ENCODE measurements at places on chromosomes 5 and 9.

- DNase-seq, result no peak
Observed at GRCh38 chr5:136864960-136865359, 499.6 kb upstream of the TRPC7 start.

DNA sequence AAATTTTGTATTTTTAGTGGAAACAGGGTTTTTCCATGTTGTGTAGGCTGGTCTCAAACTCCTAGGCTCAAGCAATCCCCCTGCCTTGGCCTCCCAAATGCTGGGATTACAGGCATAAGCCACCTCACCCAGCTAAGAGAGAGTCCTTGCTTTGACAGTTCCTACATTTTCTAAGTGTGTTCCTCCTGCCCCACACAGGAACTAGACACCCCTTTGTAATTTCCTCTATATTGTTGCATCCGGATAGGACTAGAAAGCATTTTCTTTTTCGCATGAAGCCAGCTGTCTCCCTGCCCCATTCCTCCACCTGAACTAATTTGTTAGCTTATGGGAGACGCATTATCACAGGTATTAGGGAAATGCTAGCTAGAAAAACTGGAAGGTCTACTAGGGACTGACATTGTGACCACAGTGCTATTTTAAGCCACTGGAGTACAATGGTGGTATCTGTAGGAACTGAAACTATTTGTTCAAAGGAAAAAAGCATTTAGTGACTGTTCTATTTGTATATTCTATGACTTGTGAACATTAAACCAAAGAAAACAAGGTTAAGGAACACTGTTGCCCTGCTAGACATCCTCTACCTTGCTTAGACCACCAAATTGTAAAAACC is 214.1 kb downstream of the SMARCA2 start:
- no peak for DNase-seq

DNA sequence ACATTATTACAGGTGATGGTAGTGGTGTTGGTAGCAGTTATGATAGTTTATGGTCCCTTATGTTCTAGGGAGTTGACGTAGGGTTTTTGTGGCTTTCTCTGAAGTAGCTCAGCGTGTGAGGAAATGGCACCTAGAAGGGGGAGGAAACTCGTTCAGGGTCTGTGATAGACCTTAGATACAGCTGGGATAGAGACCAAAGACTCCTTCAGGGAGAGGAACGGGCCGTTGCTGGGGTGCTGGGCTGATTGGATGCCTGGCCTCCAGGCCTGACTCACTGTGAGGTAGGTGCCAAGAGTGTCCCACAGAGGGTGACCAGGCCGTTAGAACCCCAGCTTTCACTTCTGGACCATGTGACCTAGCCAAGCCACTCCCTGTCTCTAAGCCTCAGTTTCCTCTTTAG is 96.6 kb downstream of the DAB2IP start:
- DNase-seq, result no peak

GRCh38 chr5:7363067-7363677 is 32.8 kb upstream of the ADCY2 start:
- no peak for DNase-seq

DNA sequence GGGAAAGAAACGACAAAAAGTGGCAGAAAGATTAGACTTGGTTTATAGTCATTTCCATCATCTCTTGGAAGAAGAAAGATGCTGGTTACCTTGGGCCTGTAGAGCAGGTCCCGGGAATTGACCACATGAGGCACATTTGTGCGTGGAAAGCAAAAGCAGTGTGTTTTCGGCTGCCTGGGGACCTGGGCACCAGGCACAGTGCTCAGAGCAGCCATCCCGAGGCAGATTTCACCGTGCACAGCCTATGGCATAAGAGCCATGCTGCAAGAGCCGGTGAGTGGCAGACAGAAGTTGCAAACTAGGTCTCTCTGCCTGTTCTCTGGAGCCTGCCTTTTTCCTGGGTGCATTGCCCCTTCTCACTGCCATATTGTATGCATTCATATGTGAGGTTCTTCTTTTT is 77.0 kb downstream of the ICE1 start:
- DNase-seq, result no peak

DNA sequence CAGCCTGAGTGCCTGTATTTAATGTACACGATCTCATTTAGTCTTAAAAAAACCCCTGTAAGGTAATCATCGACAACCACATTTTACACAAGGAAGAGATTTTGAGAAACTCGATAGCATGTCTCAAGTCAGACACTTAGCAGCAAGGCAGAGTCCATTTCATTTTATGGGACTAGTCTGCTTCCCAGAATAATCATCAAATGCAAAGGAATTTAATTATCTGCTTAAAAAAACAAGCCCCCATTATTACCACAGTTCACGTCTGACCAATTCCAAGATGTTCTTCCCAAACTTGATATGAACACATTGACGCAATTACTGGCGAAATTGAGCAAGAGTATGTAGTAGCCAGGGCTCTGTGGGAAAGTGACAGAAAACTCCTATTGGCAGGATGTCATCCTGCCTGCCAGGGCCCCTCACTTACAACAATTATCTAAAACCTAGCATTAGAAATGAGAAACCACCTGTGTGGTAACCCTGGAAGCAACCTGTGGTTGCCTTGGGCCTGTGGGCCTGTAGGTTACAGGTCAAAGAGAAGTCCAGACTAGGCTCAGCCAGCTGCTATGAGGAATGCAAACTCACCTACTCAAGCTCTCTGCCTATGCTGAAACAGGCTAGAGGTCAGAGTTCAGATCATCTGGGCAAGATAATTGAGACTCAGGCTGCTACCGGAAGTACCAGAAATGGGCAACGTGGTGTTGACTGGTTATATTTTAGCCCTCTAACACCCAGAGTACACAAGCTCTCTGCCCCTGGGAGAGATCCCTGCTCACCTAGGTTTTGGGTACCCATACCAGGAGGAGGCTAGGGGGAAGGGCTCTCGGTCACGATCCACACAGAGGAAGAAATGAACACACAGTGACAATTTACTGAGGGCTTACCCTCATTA is 1.6 kb downstream of the B4GALT1 start:
- no peak for DNase-seq

DNA sequence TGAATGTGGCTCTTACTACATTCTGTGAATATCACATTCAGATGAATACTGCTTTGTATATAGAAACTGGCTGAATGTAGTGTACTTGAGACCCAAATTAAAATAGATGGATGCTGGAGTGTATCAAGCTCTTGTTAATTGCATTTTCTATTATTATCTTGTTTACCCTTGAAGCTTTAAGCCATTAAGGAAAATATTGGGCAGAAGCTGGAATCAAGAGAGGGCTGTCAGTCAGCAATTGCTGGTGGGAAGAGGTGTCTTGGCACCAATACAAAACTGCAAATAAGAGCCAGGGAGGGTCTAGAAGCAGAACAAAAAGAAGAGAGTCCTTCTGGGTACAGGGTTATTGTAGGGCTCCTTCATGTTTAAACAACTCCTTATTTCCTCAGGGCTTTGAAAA is 38.8 kb downstream of the MUSK start:
- DNase-seq, result no peak

GRCh38 chr5:144083185-144083584 is 87.3 kb downstream of the YIPF5 start:
- DNase-seq, result no peak

- DNase-seq, result no peak
Observed at GRCh38 chr5:54180630-54181031, 129.7 kb downstream of the ARL15 start.

GRCh38 chr5:176762489-176762888 is 47.9 kb upstream of the UNC5A start:
- DNase-seq, result no peak

- DNase-seq, result no peak
Observed at GRCh38 chr5:71839096-71839884, 120.2 kb downstream of the CARTPT start.

DNA sequence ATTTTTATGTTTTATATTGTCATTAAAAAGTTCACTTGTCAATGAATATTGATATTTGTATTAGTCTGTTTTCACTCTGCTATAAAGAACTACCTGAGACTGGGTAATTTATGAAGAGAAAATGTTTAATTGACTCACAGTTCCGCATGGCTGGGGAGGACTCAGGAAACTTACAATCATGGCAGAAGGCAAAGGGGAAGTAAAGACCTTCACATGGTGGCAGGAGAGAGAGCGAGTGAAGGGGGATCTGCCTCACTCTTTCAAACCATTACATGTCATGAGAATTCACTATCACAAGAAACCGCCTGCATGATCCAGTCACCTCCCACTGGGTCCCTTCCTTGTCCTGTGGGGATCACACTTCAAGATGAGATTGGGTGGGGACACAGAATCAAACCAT is 27.4 kb downstream of the SRD5A1 start:
- no peak for DNase-seq

DNA sequence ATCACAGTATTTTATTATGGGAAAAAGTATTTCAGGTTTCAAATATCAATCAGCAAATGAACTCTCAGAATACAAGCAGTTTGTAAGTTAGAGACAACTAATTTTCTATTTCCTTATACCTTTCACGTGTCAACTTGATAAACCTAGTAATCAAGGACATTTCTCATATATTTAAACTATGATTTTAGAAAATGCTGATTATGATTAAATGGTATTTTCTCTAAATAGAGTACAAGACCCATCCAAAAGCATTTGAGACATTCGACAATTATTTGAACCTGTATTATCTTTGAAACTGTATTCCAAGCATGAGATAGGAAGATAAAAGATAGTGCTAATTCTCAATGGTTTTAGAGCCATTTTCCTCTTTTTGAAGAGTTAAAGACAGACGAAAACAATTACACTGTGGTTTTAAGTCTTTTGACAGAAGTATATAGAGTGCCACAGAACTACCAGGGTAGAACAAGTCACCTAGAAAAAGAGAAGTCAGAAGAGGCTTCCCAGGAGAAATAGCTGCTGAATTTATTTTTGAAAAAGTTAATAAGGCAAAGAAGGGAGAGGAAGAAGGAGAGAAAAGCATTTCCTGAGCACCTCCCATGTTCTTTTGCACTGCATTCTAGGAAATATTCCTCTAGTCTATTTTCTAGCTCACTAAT is 5.6 kb downstream of the MEIKIN start:
- DNase-seq, result no peak

DNA sequence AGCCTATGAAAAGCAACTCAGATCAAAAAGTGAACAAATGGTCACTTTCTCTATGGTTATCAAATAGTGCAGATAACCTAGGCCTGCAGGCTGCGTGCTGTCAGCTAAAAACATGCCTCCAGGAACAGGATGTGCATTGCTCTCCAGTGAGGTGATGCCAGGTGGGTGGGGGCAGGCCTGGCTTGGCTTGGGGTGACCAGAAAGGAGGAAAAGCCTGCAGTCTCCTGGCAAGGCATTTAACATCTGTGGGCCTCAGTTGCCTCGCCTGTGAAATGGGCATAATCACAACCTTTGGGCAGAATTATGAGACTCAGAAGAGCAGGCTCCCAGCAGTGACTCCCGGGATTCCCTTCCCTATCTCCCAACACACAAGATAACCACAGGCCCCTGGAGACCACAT is 135.9 kb downstream of the COL23A1 start:
- no peak for DNase-seq

DNA sequence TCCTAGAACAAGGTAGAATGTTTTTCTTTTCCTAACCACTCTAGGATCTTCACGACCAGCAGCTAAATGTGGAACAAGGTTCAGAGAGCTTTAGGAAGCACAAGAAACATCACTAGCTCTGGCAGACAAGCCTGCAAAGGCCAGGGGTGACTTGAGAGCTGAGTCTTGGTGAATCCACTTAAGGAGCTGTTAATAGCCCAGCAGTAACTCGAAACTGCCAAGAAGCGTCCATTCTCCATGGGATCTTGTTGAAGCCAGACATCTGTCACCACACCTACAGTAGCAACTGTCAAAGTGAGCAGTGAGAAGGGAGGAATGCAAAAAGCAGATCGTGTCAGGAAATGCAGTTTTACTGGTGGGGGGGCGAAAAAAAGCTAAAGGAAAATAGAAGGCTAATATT is 87.2 kb downstream of the ATPSCKMT start:
- no peak for DNase-seq

DNA sequence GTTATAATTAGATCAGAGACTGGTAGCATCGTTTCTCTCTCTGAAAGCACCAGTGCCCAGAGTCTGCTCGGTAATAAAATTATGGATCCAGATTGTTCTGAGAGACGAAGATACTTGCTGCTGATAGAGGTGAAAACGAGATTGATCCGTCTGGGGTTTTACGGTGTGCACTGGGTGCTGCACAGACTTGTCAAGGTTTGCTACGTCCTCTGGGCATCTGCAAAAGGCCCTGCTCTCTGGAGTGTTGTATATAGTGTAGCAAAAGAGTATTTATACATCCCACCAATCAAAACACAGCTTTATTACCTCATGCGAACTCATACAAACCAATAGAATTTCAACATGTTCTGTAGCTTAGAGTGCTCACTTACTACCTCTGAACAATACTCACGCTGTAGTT is 219.3 kb downstream of the PBX3 start:
- DNase-seq, result no peak

GRCh38 chr9:27196383-27196782 is 87.4 kb downstream of the TEK start:
- no peak for DNase-seq

Data from activated CD4-positive, alpha-beta T cell treated with anti-CD3 and anti-CD28 coated beads, Interleukin-2, amount 50 U/mL, for 4 hours (primary cell).